Activated CD4-positive, alpha-beta memory T cell treated with anti-CD3 and anti-CD28 coated beads for 36 hours (primary cell): ENCODE measurements at places on chromosomes 1 and 21. TPM values are rescaled to one million over a fixed set of nuclear protein-coding genes. Genes with fewer than 3 reads are reported as not detected.

SOX13 gene
- total RNA-seq = 5.8 TPM

SPRR2G gene
- total RNA-seq = not detected

FCRL1 gene
- not detected for total RNA-seq

RPL11 gene
- total RNA-seq = 1,338 TPM

IFNGR2 gene
- 14.3 TPM for total RNA-seq

CGN gene
- 1.3 TPM for total RNA-seq

DNALI1 gene
- 0.29 TPM for total RNA-seq

GUCA2A gene
- not detected for total RNA-seq

H3-3A gene
- 317 TPM for total RNA-seq

NBPF19 gene
- 12.8 TPM for total RNA-seq

S100B gene
- not detected for total RNA-seq

SPRR2B gene
- total RNA-seq = not detected

DNA sequence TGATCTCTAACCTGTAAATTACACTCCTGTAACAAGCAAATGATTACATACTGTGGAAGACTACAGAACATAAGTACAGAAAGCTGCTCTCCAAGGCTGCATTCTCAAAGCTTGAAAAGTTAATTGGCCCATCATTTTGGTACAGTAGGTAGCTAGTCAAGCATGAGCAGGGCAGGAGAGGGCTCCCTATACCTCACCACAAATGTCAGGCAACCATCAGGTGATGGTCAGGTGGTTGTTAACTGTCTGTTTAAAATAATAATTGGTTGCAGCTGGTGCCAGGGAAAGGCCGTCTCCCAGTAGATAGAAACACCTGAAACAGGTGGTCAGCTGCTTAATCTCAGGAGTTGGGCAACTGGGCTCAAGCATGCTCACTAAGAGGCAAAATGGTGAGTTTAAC lies 13.1 kb upstream of the SLC1A7 start:
- no peak for DNase-seq

DNA sequence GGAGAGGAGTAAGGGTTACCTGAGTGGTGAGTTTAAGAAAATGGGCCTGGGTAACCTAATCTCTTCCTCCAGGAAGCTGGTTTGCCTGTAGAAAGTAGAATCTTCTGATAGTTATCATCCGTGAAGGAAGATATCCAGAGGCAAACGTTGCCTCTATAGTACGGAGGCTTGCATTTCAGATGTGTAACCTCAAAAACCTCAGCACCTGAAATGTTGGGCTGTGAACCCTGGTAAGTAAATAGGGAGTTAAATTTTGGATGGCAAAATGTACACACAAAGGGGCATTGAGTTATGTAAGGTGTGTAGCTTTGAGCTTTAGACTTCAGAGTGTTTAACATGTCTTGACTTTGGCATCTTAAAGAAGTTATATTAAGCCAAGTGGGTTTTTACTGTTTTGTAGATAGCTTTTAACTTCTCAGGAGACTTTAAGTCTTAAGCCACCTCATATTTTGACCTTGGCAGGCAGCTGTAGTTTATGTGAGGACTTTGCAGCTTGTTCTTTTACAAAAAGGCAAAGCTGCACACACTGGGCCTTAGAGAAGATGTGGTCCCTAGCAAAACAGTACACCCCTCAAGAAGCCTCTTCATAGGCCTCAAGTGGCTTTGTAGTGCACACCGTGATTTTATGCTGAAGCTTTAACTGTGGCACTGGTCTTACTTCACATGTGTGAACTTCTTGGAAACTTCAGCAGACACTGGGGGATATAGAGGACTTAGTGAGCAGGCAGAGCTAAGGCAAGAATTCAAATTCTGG lies 83.4 kb downstream of the SNRPE start:
- DNase-seq = no peak

- DNase-seq = no peak
Measured at GRCh38 chr1:51472359-51472758, 46.7 kb downstream of the EPS15 start.

GRCh38 chr1:47226121-47226838 lies 5.7 kb downstream of the TAL1 start:
- no peak for DNase-seq

DNA sequence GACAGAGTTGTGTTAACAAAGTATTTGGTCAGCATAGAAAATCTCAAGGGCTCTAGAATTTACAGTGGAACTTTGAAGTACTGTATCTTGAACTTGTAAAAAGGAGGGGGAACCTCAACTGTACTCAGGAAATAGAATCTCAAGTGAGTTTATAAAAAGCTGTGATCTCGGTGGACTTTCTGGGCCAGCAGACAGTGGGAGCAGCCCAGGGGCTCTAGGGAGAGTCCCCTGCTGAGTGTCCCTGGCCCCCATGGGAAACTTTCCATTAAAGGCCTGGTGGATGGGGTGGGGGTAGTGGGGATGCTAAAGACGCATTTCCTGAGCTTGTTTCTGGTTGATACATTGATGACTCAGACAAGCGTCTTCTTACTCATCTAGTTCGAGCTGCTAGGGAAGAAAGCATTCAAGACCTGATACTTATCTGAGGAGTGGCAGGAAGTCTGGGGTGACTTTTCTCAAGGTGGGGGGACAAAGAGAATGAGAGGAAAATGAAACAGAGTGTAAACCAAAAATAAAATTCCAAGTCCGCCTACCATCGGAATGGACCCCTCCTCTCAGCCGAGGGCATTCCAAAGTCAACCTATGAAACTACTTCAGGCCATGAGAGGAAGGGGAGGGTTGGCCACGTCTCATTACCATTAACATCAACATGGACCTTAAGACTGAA lies 65.5 kb downstream of the NID1 start:
- DNase-seq = peak; percentile 83

DNA sequence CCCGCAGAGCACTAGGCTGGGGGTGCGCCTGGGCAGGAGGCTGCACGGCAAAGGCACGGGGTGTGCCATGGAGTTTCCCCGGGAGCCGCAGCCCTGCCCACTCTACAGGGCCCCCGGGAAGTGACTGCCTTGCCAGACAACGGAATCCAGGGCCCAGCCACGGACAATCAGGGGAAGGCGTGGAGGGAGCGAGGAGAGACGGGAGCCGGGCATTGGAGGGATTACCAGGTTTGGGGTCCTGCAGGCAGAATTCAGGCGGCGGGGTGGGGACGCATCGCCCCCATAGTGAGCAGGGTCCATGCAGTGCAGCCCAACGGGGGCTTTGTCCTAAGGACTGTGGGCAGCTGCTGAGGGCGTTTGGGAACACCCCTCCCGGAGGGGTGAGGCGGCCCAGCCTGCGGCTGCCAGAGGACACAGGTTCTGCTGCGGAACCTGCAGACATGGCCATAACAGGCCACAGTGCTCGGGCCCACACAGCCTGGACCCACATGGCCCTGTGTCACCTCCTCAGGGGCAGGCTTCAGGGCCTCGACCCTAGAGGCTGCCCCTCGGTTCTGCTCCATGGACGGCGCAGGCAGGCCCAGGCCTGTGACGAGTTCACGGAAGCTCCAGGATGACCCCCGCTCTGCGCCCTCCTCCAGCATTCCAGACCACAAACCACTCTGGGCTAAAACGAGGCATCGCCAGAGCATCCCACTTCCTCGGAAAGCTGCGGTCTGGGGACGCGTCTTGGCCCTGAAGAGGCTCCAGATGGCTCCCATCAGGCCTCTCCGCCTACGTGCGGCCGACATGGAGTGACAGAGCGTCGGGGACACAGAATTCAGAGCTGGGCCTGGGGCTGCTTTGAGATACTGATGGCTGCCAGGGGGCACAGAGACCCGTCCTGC lies 54.5 kb downstream of the COL6A1 start:
- no peak for DNase-seq

DNA sequence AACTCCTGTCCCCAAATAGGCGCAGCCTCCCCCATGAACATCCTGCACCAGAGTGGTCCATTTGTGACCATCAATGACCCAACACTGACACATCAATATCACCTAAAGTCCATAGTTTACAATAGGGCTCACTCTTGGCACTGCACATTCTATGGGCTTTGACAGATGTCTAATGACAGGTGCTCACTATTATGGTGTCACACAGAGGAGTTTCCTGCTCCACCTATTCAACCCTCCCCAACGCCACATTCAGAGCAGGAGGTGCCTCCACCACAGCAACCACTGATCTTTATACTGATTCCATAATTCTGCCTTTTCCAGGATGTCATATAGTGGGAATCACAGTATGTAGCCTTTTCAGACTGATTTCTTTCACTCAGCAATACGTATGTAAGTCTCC lies 24.2 kb downstream of the GNG4 start:
- no peak for DNase-seq

GRCh38 chr1:165537356-165538109 lies 6.3 kb upstream of the LRRC52 start:
- DNase-seq = no peak

- no peak for DNase-seq
Measured at GRCh38 chr1:231605149-231606100, 21.2 kb upstream of the DISC1 start.

- DNase-seq = no peak
Measured at GRCh38 chr1:17596186-17596585, 56.7 kb downstream of the ARHGEF10L start.

DNA sequence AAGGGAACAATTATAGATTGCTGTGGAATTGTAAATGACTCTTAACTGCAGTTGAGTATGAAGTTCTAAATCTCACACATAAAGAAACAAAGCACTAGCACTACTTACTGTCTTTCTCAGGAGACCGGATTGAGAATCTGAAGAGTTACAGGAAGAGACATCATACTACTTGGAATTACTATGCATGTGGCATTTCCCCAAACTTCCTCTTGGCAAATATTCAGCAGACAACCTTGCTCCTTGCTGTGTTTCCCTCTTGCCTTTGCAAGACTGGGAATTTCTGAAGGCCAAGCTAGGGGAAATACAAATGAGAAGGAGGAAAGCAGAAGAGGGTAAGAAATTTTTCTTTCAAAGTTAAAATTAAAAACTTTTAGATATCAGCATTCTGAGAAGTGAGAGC lies 173.6 kb upstream of the KCTD3 start:
- no peak for DNase-seq

DNA sequence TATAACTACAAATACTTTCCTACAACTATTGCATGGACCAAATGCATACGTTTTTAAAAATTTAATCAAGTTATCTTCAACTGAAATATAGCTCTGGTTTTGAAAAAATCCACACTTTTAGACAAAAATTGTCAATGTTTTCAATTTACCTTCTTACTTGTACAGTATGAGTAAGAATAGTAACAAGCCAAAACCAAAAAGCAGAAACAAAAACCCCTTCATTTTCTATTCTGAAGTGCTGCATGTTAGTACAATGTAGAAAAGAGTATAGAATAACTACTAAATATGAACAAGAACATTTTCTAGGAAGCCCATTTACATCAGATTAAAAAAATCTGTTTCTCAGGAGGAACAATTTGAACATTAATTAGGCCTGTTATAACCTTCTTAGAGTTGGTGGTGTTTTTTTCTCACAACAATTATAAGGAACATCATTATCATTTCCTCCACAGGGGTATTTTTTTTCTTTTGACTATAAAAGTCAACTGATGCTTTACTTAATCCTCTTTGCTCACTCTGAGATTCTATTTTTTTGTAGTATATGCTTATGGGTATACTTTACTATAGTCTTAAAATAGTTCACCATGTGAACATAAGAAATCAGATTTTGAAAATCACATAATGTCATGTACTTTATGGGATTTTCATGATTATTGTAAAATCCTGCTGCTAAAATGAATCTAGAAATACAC lies 475.4 kb downstream of the PTBP2 start:
- DNase-seq = no peak

DNA sequence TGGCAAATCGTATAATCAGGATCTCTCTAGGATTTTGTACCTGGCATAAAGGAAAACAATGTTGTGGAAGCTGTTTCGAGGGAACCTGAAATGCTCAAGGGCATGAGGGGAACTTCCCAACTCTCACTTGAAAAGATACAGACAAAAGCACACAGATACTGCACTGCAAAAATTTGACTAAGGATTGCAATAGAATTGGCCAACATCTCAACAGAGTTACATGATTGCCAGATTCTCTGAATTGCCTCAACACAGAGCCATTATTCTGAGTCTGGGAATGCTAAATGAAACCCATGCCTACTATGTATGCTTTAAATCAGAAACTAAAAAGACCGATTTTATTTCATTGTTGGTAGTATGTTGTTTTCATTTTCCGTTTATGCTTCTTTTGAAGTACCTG lies 16.0 kb downstream of the KRTAP19-8 start:
- no peak for DNase-seq

- DNase-seq = no peak
Measured at GRCh38 chr1:29166291-29166878, 15.3 kb downstream of the SRSF4 start.

- no peak for DNase-seq
Measured at GRCh38 chr1:53959664-53960250, 13.6 kb downstream of the LRRC42 start.

DNA sequence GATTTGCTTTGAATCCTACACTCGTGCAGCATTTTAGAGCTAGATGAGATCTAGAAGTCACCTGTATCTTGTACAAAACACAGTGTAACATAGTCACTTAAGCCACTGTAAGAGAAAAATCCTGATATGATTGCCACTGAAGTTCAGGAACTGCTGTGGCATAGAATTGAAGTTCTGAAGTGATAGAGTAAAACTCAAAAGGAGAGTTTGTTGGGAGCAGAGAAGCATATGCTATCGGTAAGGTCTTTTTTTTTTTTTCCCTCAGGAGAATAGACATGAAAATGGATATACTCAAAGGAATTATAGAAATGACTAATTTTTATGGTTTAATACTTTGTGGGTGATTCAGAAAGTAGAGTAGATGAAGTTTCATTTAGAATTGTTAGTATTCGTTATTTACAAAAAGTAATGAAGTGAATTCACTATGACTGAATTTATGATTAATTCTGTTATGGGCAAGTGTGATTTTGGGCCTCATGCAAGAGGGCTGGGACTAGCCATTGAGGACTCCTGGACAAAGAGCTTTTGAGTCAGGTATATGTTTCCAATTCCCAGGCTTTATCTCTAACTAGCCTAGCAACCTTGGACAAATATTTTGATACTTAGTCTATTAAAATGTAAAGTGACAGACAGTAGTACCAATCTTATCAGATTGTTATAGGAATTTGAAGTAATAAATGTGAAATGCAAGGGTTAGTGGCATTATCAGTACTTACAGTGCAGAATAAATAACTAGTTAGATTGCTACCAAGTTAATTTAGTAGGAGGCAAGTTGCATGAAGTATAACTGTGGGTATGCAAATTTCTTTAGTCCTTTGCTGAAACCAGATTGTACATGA lies 3.1 kb downstream of the KCTD3 start:
- DNase-seq = no peak

DNA sequence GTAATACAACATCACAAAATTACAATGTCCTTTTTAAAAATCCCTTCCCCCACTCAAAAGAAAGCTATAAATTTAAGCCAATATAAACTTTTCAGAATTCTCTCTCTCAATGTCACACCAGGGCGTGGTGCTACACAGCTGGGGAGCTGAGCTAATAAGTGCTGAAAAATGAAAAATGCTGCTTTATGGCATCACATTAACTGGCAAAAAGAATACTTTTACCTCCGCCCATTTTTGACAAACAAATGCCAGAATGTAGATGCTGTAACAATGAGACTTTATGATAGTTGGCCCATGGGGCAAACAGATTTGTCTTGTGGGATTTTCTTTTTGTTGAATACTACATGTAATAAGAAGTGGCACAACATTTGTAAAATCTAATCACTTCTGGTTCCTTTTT lies 12.7 kb upstream of the LYPLAL1 start:
- DNase-seq = no peak

- DNase-seq = no peak
Measured at GRCh38 chr1:221435504-221435904, 306.4 kb downstream of the DUSP10 start.
